ENCODE measurements at places on chromosomes 16 and 17.

GRCh38 chr16:4332083-4332482 is 16.2 kb downstream of the GLIS2 start:
- DNase-seq: no peak

GRCh38 chr17:28740406-28741357 is 3.1 kb upstream of the TRAF4 start:
- DNase-seq: no peak

DNA sequence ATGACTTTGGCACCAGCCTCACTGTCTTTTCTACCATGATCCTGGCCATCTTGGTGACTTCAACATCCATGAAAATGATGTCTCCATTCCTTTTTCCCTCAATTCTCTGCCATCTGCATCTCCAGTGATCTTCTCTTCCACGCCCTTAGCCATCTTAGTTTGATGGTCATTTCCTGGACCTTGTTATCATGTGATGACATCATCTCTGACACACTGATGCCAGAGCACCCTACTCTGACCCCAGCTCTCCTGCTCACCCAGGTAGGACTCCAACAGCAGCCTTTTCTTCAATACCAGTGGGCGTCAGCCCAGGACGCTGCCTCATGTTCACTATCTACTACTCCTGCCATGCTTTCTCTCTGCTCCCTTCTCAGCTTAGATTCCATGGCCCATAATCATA is 83.2 kb downstream of the ZZEF1 start:
- DNase-seq: no peak

- DNase-seq: no peak
Observed at GRCh38 chr17:34758316-34758715, 178.9 kb downstream of the TMEM132E start.

DNA sequence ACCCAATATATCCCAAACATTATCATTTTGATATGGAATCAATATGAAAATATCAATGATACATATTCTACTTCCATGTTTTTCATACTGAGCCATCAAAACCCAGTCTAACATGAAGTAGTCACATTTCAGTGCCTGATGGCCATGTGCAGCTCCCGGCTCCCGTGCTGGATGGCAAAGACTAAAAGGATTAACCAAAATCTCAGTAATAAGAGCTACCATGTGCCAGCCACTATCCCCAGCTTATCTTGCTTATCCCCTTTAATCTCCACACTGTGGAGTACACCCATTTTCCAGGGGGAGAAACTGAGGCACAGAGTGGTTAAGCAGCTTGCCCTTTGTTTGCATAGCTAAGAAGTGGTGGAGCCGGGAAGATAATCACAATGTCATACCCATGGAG is 9.2 kb downstream of the CD300LG start:
- no peak for DNase-seq

DNA sequence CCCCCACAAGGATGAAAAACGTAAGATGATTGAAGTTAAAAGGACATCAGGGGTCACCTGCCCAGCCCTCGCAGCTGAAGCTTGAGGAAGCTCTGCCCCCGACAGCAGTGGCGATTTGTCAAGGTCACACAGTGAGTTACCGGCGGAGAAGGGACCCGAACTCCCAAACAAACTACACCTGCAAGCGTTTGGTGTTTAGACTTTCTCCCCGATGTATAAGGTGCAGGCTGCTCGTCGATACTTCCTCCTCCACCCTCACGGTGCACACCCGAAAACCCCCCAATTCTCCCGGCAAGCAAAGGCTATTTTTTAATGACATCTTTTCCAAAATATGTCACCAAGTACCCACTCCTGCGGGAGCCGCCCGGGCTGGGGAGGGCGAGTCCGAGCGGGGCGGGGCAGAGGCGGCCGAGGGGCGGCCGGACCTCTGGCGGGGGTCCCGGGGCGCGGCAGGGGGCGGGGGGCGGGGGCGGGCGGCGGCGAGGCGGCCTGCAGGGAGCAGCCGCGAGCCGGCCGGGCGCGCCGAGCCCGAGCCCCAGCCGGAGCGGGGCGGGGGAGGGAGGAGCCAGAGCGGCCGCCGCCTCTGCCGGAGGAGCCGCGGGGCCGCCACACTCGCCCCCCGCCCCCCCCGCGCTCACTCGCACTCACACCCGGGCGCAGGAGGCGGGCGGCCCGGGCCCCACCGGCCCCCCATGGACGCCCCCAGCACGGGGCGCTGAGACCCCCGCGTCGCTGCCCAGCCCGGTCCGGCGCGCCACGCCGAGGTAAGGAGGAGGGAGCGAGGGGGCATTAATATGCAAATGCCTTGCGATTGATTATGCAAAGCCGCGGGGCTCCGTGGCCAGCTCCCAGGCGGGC is at the start of gene THRA:
TSS of gene THRA (plus strand) at position 637 of the 858 bp plus-strand sequence. CDS start 11,524 bp downstream, outside the sequence.
- peak; percentile 77 for DNase-seq

DNA sequence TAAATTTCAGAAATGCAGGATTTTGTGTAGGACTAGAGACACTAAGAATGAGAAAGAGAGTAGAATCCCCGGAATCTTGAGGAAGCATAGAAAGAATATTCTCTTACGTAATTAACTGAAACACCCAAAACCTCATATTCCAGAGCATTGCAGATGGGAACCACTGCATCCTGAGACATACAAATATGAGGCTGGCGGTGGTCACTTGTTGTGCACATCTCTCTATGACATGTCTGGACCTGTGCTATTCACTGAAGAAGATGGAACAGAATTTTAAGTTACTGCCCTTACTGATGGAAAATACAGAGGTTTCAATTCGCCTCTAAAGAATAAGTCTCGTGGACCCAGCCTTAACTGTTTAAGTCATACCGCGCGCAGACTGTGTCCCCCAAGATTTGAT is 806 bp downstream of the RAD51C start:
- DNase-seq: no peak

DNA sequence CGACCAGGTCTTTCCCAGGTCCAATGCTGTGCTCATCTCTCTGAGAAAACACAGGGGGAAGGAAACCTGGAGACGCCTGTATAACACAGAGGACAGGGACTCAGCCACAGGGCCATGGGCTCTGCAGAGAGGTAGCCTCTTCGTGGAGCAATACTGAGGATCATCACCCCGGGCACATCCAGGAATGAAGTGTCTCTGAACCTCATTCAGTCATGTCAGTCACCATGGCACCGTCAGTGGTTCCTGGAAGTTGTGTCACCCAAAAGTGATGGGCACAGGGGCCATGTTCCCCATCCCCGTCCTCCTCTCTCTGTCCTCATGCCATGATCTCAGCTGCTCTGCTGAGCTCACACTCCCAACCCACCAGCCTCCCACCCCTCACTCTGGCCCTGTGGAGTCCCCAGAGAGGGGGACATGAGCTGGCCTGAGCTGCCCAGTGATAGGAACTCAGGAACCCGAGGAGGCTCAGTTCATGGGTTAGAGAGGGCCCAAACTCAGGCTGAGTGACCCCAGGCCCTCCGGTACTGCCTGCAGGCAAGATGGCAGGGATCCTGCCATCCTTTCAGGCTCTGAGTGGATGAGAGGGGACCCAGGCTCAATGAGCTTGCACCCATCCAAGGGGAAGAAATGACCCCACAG is 53.4 kb downstream of the PITPNM3 start:
- DNase-seq: no peak

DNA sequence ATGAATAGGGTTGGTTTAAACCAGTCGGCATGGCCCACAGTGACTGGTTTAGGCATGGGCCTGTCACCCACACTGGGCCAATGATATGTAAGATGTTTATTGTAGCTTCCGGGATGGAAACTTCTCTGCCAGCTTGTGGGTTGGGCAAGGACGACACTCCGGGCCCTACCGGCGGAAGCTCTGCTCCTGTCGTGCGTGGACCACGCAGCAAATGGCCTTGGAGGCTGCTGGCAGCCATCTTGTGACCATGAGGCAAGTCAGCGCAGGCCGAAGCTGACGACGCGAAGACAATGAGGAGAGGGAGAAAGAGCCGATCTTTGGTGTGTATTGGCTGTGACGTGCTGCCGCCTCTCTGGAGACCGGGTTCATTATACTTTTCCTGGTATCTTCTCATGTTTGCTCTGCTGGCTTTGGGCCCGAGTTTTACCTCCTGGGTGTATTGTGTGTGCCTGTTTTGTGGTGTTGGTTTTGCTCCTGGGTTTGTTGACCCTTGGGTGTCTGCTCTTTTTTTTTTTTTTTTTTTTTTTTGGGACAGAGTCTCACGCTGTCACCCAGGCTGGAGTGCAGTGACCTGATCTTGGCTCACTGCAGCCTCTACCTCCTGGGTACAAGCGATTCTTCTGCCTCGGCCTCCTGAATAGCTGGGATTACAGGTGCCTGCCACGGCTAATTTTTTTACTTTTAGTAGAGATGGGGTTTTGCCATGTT is 15.4 kb downstream of the SLC25A10 start:
- DNase-seq: no peak

- DNase-seq: peak; percentile 42
Observed at GRCh38 chr16:53896722-53897121, 192.8 kb downstream of the FTO start.

GRCh38 chr16:4176906-4177417 is 60.7 kb upstream of the ADCY9 start:
- DNase-seq: no peak

DNA sequence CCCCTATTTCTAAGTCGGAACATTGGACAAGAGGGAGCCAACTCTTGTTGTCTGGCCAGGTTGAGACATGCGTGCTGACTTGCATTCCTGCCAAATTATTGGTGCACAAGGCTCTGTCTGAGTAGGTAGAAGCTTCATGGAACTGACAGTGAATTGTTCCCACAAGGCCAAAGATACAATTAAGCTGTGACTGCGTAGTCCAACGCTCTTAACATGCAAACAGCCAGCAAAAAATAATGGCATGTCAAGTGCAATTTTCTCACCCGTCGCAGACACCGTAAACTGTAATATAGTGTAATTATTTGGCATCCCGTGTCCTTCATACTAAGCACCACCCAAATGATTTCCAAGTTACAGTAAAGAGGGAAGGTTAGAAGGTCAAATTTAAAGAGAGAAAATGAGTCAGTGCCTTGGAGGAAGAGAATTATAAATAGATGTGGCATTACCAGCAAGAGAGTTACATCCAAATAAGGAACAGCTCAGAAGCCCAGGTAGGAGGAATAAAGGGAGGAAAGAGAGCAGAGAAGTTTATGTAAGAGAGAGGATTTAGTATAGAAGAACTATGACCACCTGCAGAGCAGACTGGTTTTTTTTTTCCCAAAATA is 21.8 kb downstream of the CDH8 start:
- DNase-seq: no peak

DNA sequence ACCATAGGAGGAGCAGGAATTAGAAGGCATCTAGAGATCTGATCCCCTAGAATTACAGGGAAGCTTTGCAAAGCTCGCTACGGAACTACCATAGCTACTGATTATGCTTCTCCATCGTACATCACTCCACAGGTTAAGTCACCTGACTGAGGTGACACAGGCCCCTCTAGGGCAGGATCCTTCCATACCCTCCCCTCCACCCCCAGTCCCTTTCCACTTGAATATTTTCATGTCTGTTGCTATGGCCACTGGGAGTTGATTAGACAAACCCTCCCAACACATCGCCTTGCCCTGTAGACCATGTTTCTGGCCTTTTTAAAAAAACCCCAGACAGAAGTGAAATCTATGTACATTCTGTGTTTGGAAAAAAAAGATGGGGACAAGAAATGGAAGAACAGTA is 287.1 kb downstream of the SOX9 start:
- DNase-seq: peak; percentile 2

DNA sequence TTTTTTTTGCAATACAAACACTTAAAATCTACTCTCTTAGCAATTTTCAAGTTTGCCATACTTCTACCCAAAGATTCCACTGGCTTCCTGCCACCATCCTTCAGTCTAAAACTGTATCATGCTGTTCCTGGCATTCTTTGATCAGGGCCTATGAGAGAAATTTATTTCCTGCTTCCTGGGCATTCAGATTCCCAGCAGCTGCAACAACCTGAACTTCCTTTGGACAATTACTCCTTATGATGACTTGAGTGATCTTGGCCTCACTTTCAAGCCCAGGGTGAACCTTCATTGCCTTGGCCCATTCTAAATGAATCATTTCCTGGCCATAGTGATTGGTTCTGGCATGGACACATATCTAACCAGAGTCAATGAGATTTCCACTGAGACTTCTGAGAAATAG is 18.0 kb upstream of the MON1B start:
- DNase-seq: no peak

GRCh38 chr16:15798671-15799070 is 58.2 kb downstream of the MYH11 start:
- no peak for DNase-seq

GRCh38 chr17:36063786-36064541 is at the start of gene CCL18:
CCL18 (plus strand) TSS chr17:36064272; CDS start chr17:36064343, 71 bp downstream.
- DNase-seq: no peak

DNA sequence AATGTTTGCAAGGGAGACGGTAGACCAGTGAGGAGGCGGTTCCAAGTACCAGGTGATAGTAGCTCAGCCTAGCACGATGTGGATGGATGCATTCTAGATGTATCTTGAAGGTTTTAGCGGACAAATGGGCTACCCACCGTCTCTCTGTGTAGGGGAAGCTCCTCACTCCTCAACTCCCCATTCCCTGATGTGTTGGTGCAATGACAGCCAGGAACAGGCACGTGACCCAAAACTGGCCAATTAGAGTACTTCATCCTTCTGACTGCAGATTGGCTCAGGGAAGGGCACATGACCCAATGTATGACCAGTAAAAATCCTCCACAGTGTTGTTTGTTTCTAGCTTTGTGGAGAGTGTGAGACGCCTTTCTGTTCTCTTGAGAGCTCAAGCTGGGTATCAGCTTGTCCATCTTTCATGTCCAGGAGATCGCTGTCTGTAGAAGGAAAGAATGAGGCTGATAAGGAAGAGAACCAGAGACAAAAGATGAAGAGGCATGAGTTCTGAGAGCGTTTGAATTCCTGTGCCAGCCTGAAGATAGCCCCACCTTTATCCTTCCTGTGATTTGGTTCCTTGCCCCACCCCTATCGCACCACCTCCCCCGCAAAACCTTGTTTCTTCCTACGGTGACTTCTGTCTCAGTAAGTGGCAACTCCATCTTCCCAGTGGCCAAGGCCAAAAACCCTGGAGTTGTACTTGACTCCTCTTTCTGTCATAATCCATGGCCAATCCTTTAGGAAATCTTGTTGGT is 2.3 kb upstream of the BORCS6 start:
- peak; percentile 84 for DNase-seq

Data from left hindlimb (tissue), 1 donor.